Adrenal gland (tissue), 19 donors: ENCODE measurements at places on chromosomes 6 and 20. TPM values are rescaled to one million over a fixed set of nuclear protein-coding genes. Genes with fewer than 3 reads are reported as not detected.

Gene SNAP25
- 4.8 TPM for total RNA-seq

Gene PMEPA1
- 8.0 TPM for total RNA-seq

- peaks cover 96% of the 10 kb centered on the region for H3K27me3 ChIP-seq
- no peak overlapping the region for H3K4me3 ChIP-seq
- no peak for DNase-seq
- no peaks in the 10 kb centered on the region for H3K36me3 ChIP-seq
- H3K27ac ChIP-seq: no peak overlapping the region
Measured at GRCh38 chr20:38725148-38725901, 1.0 kb downstream of the SLC32A1 start.

- no peaks in the 10 kb centered on the region for H3K4me1 ChIP-seq
- H3K36me3 ChIP-seq: no peaks in the 10 kb centered on the region
- no peak overlapping the region for H3K4me3 ChIP-seq
- no peak for DNase-seq
Measured at GRCh38 chr6:145138469-145139139, 596.7 kb downstream of the EPM2A start.
